ENCODE measurements at places on chromosomes 3 and 15.
A peak's percentile ranks its signal among the peaks of the same experiment; 100 is the strongest.

DNA sequence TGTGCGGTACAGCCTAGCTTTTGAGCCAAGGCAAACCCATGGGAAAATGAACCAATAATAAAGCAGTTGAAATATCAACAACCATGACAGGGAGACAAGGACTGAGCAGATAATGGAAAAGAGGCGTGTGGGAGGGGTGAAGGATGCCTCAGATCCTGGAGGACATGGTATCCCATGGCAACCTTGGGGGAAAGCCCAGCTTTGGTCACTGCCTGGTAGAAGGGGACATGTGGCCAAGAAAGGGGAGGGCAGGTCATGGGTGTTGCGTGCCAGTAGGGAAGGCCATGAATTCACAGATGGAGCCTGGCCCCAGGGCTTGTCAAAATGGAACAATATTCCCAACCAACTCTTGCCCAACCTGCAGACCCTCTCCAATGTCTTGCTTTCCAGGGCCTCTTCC is 140.5 kb upstream of the SMAD3 start:
- no peak for DNase-seq

GRCh38 chr3:152403632-152404066 is 134.9 kb downstream of the MBNL1 start:
- no peak for DNase-seq

- no peak for DNase-seq
Measured at GRCh38 chr3:24713516-24713915, 218.9 kb upstream of the THRB start.

- DNase-seq, result no peak
Measured at GRCh38 chr3:99430348-99431134, 207.9 kb upstream of the COL8A1 start.

GRCh38 chr3:131218196-131218595 is 163.4 kb upstream of the NUDT16 start:
- DNase-seq, result no peak

DNA sequence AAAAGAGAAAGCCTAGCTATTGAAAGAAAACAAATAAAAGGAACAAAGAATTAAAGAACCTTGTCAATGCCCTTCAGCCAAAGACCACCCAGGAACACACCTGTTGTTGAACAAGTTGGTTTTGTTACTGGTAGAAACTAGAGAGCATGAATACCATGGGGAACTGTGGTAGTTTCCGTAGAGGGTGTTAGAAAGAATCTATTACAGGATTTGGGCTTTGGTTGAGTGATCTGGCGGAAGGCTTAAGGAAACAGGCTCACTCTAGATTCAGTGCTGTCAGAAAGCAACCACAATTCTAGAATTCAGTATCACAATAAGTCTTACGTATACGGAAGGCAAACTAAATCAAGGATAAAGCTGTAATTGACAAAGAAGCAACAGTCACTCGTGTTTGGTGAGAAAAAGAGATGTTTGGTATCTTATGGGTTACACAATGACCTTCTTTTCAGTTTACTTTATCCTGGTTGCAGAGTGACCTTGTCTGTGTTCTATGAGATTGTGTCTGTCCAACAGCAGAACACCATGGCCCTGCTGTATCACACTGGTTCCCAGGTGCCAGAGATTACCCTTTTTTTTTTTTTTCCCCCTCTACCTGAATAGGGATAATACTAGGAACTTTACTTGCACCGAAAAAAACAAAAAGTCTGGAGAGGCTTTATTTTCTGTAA is 265.9 kb downstream of the SHQ1 start:
- peak; percentile 73 for DNase-seq

DNA sequence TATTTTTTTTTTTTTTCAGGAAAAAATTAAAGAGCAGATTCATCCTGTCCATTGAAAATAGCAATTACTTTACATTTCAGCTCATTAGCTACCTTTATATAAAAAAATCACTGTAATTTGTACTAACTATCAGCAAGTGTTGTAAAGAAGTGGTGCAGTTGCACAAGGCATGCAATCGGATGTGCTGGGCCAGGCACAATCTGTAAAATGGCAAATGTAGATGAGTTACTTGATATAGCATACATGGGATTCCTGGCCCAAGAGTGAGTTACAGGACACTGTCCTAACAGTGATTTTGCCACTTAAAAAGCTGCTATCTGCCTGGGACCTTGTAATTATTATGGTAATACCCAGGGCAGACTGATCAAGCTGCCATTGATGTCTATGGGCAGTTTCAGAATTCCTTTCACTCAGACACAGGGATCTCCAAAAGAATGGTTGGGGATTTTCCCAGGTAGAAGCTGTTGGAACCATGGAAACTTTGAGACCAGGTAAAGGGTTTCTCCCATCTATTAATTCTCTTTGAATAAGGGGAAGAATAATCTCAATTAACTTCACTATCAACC is 182.2 kb upstream of the ICE2 start:
- no peak for DNase-seq

DNA sequence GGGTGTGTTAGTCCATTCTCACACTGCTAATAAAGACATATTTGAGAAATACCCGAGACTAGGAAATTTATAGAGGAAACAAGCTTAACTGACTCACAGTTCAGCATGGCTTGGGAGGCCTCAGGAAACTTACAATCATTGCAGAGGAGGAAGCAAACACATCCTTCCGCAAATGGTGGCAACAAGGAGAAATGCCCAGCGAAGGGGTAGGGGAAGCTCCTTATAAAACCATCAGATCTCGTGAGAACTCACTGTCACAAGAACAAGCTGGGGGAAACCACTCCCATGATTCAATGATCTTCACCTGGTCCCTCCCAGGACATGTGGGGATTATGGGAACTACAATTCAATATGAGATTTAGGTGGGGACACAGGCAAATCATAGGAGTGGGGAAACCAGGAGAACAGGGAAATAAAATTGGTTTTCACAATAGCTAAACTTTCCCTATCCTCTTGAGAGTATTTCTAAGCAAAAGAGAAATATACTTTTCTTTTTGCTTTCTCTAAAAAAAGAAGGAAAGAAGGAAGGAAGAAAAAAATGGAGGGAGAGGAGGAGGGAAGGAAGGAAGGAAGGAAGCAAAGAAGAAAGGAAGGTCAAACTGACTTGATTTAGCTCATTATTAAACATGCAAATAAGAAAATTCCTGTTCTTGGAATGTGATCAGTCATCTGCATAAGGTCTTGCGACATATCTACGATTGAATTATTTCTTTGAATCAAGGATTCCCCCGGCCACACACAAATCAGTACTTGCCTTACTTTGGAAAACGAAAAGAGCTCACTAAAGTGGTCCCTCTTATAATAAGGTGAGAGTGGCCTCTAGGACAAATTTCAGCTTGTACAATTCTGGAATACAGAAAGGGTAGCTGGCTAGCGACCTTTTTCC is 75.2 kb downstream of the LIPC start:
- DNase-seq, result no peak
